ENCODE measurements at places on chromosomes 4 and X. TPM values are rescaled to one million over a fixed set of nuclear protein-coding genes. Genes with fewer than 3 reads are reported as not detected.

DNA sequence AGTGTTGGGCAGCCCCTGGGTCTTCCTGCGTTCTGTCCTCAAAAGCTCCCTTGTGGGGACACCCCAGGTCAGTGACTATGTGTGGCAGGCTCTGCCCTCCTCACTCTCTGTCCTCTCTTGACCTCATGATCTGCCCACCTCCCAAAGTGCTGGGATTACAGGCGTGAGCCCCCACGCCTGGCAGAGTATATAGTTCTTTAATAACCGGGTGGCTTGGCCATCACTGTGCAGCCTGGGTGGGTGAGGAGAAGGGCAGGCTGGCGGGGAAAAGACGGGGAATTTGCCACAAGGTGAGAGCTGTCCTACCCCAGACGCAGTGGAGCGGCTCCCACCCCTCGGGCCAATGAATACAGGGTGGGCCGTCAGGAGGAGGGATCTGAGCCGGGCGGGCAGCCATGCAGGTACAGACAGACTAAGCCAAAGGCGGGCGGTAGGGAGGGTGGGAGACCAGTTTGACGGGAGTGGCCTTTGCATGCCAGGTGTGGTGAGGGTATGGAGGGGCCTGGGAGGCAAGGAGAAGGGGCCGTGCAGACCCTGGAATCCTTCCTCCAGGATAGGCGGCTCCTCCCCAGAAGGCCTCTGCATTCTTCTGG, 2.5 kb downstream of the SH3BP2 start:
- DNase-seq, result peak; percentile 21

DNA sequence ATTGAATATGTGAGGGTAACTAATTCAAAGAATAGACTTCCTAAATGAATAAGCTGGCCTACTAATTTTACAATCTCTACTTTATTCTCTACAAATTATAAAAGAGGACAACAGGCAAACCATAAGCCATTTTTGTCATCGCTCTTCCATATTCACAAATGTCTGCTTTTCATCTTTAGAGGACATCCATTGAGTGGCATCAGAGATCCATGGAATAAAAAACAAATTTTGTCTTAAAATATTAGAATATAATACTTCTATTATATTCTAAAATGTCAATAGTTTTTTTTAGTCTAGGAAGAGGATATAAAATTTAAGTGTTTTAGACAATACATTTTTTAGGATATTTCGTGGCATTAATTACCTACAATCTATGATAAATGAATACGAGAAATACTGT, 300.9 kb upstream of the TACR3 start:
- DNase-seq, result no peak

GRCh38 chrX:9775930-9776329, 10.3 kb upstream of the GPR143 start:
- no peak for DNase-seq

DNA sequence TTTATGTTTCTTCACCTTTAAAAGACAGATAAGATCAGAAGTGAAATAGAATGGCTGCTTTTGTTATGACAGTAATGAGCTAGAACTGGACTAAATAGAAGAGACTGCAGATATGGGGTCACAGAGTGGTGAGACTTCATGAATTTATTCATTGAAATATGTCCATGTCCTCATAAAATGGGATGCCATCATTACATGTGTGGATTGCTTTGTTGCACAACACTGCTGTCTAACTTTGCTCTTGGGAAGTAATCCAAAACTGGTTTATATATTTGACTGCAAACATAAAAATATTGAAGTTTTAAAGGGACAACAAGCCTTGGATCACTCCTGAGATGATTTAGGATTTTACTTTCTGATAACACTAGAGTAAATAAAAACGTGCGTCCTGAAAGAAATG, 209.2 kb upstream of the FAT4 start:
- DNase-seq, result no peak

DNA sequence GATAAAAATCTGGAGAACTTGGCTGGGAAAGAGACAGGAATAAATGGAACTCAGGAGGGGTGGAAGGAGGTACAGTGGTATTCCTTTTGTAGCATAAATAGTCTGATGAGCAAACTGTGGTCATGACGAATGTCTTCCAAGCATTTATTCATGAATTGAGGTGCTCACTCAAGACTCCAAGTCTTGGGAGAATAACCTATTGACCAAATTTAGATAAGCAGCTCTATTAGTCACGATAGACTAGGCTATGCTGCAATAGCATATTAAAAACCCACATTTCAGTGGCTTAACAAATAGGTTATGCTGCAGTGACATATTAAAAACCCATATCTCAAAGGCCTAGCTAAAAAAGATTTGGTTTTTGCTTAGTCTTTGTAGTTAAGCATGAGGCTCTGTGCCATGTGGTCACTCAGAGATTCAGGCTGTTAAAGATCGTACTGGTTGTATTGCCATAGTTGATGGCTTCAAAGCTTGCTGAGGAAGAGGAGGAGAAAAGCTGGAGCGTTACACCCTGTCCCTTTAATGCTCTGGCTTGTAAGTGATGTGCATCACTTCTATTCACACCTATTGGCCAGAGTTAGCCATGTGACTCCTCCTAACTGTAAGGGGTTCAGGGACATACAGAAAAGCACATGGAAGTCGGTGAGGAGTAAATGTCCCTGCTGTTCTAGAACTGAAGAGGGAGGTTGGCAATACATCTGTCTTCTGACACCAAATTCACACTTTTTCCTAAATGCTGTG, 24.5 kb upstream of the CCDC149 start:
- DNase-seq, result no peak

DNA sequence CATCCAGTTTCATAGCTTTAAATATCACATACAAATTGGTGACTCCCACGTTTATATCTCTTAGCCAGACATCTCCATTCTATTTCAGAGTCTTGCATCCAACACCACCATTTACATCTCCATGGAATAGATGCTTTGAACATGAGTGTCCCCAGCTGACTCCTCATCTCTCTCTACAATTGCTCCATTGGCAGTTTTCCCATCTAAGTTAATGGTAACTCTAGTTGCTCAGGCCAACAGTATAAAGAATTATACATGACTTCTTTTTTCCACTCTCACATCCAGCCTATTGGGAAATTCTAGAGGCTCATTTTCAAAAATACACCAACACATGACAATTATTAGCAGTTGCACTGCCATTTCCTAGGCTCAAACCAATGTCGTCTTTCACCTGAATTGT, 388.2 kb downstream of the STIM2 start:
- no peak for DNase-seq

GRCh38 chr4:123408471-123409084, 12.0 kb downstream of the SPRY1 start:
- no peak for DNase-seq

GRCh38 chr4:173493041-173493440, 37.0 kb downstream of the HAND2 start:
- no peak for DNase-seq

DNA sequence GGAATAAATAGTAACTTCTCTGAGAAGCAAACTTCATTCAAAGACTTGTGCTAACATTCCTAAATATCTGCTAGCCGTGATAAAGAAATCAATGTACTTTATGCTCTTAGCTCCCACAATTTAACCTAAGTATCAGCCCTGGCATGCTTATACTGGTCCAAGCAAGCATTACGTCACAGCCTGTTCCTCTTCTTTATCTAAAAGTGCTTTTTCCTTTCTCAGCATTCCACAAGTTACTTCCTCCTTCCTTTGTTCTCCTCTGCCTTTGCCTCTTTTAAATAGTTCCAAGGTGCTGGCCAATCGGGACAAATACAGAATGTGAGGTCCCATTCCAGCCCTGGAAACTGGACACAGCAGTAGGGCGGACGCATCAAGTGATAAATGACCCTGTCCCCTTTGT, 249.6 kb downstream of the DHRSX start:
- no peak for DNase-seq

DNA sequence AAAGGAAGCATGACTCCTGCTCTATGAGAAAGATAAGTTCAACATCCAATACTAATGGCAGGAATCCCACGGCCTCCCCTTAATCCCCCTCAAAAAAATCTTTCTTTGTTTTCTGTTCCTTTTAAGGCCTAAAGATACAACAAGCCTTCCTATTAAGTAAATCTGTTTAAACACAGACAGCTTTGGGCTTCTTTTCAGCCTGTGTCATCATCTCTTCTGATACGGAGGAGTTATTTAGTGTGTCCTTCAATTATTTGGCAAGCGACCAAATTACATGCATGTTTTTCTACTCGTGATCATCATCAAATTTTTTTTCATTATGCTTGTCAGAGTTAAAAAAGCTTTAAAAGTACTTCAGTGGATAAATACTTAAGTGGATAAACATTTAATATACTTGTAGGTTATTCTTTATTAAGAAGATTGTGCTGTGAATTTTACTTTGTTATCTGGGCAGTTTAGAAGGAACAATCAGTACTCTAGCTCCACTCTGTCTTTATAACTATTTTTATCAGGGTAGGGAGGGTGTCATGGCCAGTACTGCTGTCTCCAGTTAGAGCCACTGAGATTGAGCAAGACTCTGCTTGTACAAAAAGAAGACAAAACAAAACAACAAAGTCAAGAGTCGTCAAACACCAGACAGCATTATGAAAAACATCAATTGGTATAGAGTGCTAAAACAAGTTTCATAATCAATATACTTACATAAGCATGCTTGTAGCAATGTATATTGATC, 210.7 kb downstream of the PRR32 start:
- DNase-seq, result peak; percentile 13

DNA sequence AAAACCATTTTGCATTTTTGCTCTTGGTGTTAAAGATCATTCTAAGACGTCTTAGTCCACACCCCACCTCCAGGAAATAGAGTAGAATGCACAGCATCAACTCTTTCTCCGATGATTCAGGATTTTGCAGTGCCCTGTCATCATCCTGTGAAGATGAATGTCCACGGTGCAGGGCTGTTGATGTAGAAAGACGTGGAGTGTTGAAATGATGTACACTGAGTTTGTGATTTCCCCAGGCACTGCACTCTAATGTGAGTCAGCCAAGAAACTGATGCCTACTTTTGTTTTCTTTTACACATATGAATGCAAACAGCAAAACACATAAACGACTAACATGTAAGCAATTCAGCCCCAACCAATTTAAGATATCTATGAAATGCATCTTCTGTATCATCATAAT, 10.5 kb downstream of the LGI2 start:
- no peak for DNase-seq

DNA sequence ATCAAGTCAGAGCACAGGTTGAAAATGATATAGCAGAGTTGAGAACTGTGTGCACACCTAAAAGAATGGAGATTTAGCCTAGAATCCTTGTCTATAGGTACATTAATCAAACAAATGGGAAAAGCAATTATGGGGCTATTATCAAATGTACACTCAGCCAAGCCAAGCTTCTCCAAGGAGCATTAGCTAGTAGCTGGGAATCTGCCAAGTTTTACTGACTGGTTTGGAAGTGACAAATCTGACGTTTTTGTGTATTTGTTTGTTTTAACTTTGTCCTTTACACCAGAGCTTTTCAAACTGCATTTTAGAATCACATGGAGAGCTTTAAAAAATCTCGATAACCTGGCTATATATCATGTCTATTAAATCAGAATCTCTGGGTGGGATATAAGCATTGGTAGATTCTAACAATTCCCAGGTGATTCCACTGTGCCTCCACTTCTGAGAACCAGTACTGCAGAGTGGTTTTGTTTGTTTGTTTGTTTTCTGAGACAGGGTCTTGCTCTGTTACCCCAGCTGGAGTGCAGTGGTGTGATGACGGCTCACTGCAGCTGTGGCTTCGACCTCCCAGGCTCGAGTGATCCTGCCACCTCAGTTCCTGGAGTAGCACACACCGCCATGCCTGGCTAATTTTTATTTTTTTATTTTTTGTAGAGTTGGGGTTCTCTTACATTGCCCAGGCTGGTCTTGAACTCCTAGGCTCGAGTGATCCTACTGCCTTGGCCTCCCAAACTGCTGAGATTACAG, 279.8 kb downstream of the UNC5C start:
- no peak for DNase-seq

- DNase-seq, result peak; percentile 66
Measured at GRCh38 chrX:53284684-53285447, 3.5 kb upstream of the IQSEC2 start.

- DNase-seq, result no peak
Measured at GRCh38 chr4:64340218-64341110, 68.8 kb downstream of the TECRL start.

DNA sequence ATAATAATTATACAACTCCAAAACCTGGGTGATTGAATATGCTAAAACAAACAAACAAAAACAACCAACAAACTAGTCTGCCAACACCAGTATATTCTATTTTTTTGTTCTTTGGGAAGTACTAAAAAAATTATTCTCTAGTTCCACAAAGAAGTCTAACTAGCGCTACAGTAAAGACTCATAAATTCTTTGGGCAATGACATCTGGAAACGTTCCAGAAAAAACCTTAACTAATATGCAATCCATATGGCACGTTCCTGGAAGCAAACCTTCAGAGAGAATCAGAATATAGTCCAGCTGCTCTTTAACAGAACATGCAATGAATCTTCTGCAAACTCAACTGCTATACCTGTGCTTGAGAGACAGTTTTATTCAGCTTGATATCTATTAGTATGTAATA, 500.1 kb downstream of the TRAM1L1 start:
- DNase-seq, result no peak

DNA sequence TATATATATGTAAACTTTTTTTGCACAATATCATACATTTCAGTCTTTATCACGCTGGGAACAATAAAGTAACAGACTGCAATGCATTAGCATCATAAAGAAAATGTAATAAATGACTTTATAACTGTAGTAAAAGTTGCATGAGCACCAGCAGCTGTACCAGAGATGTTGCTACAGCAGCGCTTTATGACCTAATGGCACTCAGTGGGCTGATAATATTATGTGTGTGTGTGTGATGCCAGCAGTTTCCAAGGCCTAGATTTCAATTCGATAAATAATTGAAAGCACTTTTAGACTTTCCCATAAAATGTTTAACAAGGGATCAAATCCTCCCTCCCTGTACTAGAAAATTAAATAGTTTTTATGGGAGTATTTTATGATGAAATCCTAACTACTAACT, 367.6 kb upstream of the AGA start:
- no peak for DNase-seq

GRCh38 chr4:59002148-59002547, 1892.0 kb upstream of the IGFBP7 start:
- no peak for DNase-seq

DNA sequence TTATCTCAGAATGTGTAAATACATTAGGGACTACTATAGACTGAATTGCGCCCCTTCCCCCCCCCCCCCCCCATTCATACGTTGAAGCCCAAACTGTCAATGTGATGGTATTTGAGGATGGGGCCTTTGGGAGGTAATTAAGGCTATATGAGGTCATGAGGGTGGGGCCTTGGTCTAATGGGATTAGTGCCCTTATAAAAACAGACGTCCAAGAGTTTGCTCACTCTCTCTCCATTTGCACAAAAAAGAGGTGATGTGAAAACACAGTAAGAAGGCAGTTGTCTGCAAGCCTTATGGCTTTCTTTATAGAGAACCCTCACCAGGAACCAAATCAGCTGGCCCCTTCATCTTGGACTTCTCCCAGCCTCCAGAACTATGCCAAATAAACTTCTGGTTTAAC, 15.3 kb downstream of the SPACA5 start:
- DNase-seq, result no peak

GRCh38 chr4:127448986-127449385, 183.8 kb upstream of the INTU start:
- no peak for DNase-seq

Gene GC
- 0.55 TPM for total RNA-seq

Gene VSIG1
- total RNA-seq, result not detected

Gene F8A3
- total RNA-seq, result 3.3 TPM

Gene CABS1
- total RNA-seq, result not detected

Gene ARAP2
- total RNA-seq, result 77.3 TPM

Gene PRRG1
- total RNA-seq, result 6.4 TPM

Gene GPR82
- 0.26 TPM for total RNA-seq

Gene EPGN
- not detected for total RNA-seq

Gene DMD
- 38.7 TPM for total RNA-seq

Gene TRIM2
- total RNA-seq, result 30.4 TPM

Gene CDS1
- total RNA-seq, result 5.9 TPM

Gene ATP1B4
- total RNA-seq, result not detected
